AG04450 (cell line): ENCODE measurements at places on chromosomes 5 and 9. TPM values are rescaled to one million over a fixed set of nuclear protein-coding genes. Genes with fewer than 3 reads are reported as not detected.

GRCh38 chr5:180208038-180208434 is 975 bp downstream of the RASGEF1C start:
- DNase-seq, result no peak

DNA sequence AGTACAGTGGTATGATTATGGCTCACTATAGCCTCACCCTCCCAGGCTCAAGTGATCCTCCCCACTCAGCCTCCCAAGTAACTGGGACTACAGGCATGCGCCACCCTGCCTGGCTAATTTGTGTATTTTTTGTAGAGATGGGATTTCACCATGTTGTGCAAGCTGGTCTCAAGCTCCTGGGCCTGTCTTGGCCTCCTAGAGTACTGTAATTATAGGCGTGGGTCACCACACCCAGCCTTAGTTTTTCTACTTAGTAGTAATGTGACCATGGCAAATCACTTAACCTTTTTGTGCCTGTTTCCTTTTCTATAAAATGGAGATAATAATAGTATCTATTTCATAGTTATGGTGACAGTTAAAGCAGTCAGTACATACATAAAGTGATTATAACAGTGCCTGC is 22.2 kb downstream of the GLE1 start:
- DNase-seq, result no peak

Gene SERF1A
- polyA plus RNA-seq, result 0.91 and 1.2 TPM in 2 replicates

- DNase-seq, result no peak
These were observed 1.4 kb downstream of the ZFR start for GRCh38 chr5:32443145-32443540.

DNA sequence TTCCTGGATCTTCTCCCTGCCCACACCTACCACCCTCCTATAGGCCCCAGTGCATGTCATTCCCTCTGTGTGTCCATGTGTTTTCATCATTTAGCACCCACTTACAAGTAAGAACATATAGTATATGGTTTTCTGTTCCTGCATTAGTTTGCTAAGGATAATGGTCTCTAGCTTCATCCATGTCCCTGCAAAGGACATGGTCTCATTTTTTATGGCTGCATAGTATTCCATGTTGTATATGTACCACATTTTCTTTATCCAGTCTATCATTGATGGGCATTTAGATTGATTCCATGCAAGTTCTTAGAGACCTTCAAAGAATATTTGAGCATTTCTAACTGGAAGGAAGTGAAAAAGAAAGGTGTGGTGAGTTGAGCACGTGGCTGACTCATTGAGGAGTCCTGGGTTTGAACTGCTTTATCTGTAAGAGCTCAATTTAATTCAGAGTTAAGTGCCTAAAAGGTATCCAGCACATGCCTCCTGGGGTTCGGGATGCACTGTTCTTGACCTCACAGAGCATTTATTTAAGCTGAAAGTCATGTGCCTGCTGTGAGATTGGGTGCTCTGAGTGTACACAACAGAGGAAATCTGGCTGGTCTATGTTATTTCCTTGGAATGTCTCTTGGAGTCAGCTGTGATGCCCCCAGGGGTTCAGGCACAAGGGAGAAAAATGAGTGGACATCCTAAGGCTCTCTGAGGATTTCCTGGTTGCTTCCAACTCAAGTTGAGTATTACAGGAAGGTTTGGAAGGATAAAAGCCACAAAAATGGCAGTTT is 56.4 kb downstream of the SH3GL2 start:
- no peak for DNase-seq

Gene GLRA1
- polyA plus RNA-seq, result not detected in 2 replicates

- DNase-seq, result no peak
These were observed 165.9 kb downstream of the MTRR start for GRCh38 chr5:8034852-8035251.

Gene IFNA21
- not detected in 2 replicates for polyA plus RNA-seq

DNA sequence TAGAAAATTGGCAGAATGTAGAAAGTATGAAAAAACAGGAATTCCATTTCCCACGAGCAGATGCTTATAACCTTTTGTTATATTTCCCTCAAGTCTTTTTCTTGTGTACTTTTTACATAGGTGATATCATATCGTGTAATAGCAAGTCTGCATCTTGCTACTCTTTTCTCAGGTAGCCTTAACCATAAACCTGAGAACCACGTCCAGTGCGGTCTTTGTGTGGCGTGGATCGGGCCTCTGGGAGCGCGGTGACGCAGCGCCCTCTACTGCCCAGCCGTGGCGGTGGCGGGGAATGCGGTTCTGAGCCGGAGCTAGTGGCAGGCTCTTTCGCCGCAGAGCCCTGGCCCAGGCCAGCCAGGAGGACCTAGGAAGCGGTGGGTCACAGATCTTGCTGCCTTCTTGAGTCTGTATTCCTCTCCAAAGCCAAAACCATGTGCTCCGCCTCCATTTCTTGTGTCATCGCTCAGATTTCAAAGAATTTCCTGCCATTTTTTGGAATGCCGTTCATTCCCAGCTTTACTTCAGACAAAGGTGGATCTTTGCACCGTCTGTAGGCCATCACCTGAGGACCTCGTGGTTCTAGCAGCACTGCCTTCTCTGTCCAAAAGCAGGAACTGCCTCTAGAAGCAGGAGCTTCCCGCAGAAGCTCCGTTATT is 71.9 kb downstream of the MVB12B start:
- peak; percentile 10 for DNase-seq

Gene DPYSL3
- polyA plus RNA-seq, result 136 and 139 TPM in 2 replicates

GRCh38 chr5:4395752-4396151 is 744.4 kb upstream of the ADAMTS16 start:
- DNase-seq, result no peak

Gene PTPA
- polyA plus RNA-seq, result 140 and 159 TPM in 2 replicates

GRCh38 chr5:90696153-90696552 is 137.6 kb downstream of the ADGRV1 start:
- DNase-seq, result no peak

Gene GNA14
- polyA plus RNA-seq, result 0.10 and 0.11 TPM in 2 replicates

- DNase-seq, result no peak
These were observed 67.5 kb upstream of the RAPGEF1 start for GRCh38 chr9:131807144-131807983.

Gene ANKDD1B
- polyA plus RNA-seq, result 0.04 and 0.06 TPM in 2 replicates

GRCh38 chr5:113043491-113043931 is 66.9 kb downstream of the DCP2 start:
- no peak for DNase-seq

Gene ANKRD31
- 0.02 and 0.06 TPM in 2 replicates for polyA plus RNA-seq

- no peak for DNase-seq
These were observed at the start of gene SLC35D2 for GRCh38 chr9:96383165-96383942. SLC35D2 (minus strand) TSS chr9:96383711; CDS start chr9:96383634, 77 bp downstream.

- no peak for DNase-seq
These were observed 142.8 kb downstream of the RASEF start for GRCh38 chr9:82920154-82920553.

- no peak for DNase-seq
These were observed 112.2 kb upstream of the ALDH1B1 start for GRCh38 chr9:38280251-38280800.

- no peak for DNase-seq
These were observed 15.9 kb downstream of the CYSTM1 start for GRCh38 chr5:140190872-140191218.

GRCh38 chr5:96079075-96079474 is 117.4 kb upstream of the ELL2 start:
- peak; percentile 77 for DNase-seq

DNA sequence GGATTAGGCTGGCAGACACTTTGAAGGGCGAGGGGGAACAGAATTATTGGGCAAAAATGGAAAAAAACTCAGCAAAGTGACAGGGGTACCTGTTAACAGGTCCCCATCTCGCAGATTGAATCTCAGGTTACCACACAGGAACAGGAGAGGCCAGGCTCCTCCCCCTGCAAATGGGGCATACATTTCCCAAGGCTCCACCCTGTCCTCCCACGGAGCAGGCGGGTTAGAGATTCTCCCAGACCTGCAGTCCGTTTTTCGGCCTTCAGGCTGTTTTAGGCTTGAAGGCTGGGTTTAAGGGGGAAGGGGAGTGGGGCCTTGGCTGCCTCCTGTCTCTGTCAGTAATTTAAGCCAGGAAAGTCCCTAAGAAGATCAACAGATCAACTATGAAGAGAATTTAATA is 42.7 kb downstream of the LRRC70 start:
- DNase-seq, result no peak

GRCh38 chr9:6545017-6545691 is 100.4 kb downstream of the GLDC start:
- no peak for DNase-seq

DNA sequence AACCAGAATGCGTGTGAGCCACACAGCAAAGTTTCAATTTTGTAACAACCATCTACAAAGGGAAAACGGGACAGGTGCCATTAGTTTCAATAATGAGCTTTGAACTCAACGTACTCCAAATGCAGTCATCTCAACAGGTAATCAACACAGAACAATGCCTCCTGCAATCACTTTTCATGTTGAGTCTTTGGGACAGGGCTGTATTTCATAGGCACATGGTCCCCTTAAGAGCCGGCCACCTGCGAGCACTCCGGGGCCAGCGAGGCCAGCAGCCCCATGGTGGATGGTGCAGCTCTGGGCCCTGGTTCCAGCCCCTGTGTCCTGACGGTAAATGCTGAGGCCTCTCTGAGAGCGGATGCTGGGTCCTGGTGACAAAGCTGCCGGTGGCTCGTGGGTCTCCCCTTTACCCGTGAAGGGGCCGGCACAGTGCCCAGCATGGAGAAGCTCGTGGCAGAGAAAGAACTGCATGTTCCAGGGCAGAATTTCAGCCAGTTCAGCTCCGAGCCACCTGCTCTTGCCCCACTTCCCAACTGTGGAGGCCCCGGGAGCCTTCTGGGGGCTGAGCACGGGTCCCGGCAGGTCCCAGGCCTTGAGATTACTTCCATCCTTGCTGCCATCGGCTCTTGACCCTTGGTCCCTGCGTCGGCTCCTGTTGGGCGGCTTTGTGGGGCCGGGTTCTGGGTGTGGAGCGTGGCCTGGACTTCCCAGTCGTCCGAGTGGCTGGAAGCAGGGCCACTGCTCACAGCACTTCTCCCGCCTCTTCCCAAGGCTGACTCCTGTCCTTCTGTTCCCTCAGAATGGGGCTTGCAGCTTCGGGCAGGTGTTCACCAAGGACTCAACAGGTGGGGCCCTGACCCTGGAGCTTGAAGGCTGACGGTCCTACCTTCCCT is 26.1 kb upstream of the RNU6ATAC start:
- DNase-seq, result no peak

GRCh38 chr5:14945450-14945849 is 73.9 kb upstream of the ANKH start:
- DNase-seq, result no peak

DNA sequence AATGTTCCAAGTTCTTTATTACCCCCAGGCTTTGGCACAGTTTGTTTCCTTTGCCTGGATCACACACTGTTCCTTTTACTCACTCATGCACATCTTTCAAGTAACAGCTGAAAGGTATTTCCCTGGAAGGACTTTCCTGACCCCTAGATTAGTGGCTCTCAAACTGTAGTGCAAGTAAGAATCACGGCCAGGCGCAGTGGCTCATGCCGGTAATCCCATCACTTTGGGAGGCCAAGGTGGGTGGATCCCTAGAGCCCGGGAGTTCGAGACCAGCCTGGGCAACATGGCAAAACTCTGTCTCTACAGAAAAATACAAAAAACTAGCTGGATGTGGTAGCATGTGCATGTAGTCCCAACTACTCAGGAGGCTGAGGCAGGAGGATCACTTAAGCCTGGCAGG is 19.1 kb upstream of the DELE1 start:
- DNase-seq, result no peak

Gene HTR4
- not detected in 2 replicates for polyA plus RNA-seq

GRCh38 chr5:27191786-27192510 is 153.6 kb upstream of the CDH9 start:
- DNase-seq, result no peak

DNA sequence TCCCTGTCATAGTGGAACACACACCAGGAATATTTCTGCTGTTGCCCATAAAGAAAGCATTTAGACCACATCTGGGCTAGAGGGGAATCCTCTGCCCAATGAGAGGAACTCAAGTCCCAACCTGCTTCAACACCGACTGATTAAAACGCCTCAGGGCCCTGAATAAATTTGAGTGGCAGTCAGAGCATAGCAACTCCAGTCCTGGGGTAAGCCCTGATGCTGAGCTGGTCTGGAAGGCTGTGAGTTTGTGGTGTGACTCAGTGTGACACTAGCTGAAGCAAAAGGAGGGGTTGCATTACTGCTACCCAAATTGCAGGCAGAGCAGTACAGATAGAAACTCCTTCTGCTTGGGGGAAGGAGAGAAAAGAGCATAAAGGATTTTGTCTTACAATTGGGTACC is 148.3 kb downstream of the PRDM9 start:
- no peak for DNase-seq

Gene IFNA13
- not detected in 2 replicates for polyA plus RNA-seq

GRCh38 chr9:73531658-73532057 is 380.0 kb downstream of the ANXA1 start:
- no peak for DNase-seq

Gene EGFLAM
- 16.4 and 20.1 TPM in 2 replicates for polyA plus RNA-seq

DNA sequence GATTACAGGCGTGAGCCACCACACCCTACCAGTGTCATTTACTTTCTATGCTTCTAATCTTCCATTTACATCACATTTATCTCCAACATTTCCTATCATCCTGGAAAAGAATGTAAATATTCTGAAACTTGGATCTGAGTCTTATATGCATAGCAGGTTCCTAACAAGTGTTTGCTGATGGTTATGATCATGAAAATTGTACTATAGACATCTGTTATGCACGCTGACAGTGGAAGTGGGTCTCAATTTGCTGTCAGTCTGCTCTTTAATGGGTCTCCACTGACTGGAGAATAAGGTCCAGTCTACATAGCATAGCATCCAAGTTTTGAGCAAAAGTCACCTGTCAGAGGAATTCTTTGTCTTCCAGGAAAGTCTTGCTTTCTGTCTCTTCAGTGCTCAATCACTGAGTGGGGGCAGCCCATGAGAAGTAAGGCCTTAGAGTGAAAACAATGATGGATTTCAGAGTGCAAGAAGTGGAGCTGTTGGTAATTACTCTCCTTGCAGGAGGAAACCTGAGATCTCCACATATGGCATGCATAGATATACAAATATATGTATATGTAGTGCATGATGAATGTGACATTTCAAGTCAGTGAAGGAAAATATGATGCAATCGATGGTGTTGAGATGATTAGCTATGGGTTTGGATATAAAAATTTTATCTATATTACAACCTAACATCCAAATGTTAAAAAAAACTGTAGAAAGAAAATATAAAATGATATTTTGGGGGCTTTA is 29.2 kb upstream of the MSANTD3 start:
- DNase-seq, result no peak

- no peak for DNase-seq
These were observed 58.9 kb downstream of the NDFIP1 start for GRCh38 chr5:142167458-142167857.

DNA sequence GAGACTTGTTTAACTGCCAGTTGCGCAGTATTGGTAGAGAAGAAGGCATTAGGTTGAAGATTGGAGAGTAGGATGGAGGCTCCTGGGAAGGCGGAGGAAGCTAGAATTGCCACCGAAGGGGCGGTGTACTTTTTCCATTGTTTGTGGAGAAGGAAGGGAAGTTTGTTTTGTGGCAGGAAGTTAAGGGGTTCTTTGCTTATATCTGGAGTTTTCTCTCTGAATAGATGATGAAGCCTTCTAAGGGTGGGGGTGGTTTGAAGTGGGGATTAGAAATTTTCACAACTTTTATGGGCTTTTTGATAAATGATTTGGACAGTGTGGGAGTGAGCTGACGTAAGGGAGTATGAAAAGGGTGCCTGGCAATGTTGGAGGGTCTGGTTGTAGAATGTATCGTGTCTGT is 59.3 kb downstream of the SNX30 start:
- DNase-seq, result no peak
